ENCODE measurements at places on chromosomes 2 and 18.

GRCh38 chr2:137220438-137220993, 455.2 kb downstream of the THSD7B start:
- DNase-seq, result no peak

- DNase-seq, result no peak
Observed at GRCh38 chr2:16272038-16272788, 331.9 kb downstream of the MYCN start.

GRCh38 chr18:46397174-46397573, 259.8 kb downstream of the LOXHD1 start:
- DNase-seq, result no peak

DNA sequence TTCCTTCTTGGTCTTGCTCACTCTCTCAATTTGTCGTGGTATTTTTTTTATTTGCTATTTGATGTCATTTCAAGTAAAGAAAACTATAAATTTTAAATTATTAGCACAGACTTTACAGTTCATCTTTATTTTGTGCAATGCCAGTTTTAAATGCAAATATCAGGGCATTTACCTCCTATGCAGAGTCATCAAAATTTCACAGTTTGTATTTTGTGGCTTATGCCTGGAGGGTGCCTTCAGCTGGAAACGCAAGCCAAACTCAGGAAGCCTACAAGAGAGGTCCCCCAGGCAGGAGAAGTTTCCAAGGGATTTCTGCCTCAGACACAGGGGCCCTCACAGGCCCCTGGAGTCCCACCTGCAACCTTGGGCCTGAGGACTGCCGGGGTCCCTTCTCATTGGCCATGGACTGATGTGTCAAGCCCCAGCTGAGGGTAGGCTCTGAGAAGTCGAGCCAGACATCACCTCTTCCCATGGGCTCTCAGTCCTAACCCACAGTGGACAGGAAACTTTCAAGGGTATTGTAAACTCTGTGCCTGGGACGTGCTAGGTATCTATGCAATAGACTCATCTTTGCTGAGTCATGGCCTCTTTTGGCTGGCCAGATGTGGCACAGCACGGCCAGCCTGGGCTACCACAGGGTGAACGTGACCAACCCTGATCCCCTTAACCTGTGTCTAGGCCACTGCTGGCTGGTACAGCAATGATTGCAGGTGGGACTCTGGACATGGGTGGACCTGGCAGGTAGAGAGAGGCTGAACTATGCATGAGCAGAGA, 236.5 kb downstream of the CELF4 start:
- DNase-seq, result no peak

DNA sequence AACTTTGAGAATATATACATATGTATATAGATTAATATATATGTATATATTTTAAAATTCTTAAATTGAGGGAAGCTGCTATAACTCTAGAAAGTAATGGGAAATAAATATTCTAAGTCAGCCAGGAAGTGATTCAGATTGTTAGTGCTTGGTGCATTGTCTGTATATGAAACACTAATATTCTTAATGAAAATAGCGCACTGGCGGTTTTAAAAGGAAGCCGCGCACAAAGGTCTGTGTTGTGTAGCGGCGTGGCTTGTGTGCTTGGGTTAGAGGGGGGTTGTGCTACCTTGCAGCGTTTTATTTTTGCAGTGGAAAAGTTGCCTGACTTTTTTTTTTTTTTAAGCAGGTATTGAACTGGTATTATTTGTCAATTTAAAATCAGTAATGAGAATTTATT, 11.3 kb downstream of the TSHZ1 start:
- no peak for DNase-seq

DNA sequence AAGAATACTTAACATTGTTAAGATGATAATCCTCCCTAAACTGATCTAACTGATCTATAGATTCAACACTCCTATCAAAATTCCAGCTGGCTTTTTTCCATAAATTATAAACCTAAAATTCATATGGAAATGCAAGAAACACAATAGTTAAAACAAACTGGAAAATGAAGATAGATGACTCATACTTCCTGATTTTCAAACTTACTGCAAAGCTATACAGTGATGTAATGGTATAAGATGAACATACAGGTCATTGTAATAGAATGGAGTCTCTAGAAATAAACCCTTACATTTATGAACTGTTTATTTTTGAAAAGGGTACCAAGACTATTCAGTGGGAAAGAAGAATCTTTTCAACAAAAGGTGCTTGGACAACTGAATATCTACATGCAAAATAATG, 32.3 kb downstream of the UBXN4 start:
- DNase-seq, result no peak

GRCh38 chr2:26913999-26914658, 56.3 kb upstream of the MAPRE3 start:
- no peak for DNase-seq

GRCh38 chr18:59488899-59489298, 129.8 kb upstream of the LMAN1 start:
- DNase-seq, result no peak

DNA sequence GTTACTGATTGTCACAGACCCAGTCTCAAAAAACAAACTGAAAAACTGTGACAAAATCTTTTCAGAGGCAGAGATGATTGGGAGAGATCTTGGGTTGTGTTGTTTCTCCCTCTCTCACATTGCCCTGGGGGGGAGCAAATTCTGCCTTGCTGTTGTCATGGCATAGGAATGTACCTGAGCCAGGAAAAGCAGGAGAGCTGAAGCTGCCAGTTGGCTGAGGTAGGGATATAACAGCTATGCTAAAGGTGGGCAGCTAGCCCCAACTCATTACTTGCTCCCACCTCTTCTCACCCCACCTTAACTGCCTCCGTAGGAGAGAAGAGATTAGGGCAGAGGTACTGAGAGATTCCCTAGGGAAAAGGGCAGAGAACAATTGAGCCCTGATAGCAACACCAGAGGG, 299.3 kb downstream of the OSR1 start:
- no peak for DNase-seq

DNA sequence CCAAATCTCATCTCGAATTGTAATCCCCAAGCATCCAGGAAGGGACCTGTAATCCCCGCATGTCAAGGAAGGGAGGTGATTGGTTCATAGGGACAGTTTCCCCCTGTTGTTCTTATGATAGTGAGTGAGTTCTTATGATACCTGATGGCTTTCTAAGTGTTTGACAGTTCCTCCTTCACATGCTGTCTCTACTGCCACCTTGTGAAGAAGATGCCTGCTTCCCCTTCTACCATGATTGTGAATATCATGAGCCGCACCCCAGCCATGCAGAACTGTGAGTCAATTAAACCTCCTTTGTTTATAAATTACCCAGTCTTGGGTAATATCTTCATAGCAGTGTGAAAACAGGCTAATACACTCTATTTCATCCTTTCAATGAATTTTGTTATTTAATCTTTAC, 446.7 kb downstream of the RNF144A start:
- no peak for DNase-seq

- no peak for DNase-seq
Observed at GRCh38 chr18:58952858-58953257, 88.2 kb downstream of the ZNF532 start.

DNA sequence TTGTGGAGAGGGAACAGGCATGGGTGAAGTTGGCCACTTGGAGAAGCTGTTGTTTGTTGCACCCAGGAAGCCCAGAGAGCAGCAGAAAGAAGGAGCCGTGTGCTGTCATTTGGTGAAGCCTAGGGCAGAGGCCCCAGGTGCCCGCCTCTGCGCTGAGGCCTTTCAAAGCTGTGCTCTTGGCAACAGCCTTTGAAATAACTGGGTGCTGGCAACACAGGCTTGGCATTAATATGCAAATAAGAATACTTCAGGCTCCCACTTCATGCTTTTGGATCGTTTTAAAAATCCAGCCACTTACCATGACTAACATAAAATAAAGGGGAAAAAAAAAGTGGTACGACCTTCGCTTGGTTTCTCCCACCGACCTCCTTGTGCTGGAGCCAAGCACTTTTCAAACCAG, 41.1 kb downstream of the DHRS9 start:
- no peak for DNase-seq

- DNase-seq, result no peak
Observed at GRCh38 chr2:240499309-240500301, 58.2 kb downstream of the ANKMY1 start.

DNA sequence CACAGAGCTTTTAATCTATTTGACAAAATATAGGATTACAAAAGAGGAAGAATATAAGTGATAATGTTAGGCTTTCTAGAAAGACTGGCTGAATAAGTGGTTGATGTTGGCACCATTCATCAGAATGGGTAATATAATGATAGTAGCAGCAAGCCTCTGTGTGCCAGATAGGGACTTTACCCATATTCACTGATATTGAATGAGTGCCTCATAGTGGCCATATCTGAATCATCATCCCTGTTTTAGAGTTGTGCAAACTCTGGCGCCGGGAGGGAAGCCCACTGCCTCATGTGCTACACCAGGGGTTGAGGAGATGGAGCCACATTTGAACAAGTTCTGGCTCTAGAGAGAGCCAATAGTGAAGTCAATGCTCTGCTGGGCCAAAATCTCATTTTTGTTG, 368.7 kb upstream of the CRIM1 start:
- DNase-seq, result no peak

GRCh38 chr2:198874472-198874858, 583.3 kb downstream of the SATB2 start:
- DNase-seq, result no peak

DNA sequence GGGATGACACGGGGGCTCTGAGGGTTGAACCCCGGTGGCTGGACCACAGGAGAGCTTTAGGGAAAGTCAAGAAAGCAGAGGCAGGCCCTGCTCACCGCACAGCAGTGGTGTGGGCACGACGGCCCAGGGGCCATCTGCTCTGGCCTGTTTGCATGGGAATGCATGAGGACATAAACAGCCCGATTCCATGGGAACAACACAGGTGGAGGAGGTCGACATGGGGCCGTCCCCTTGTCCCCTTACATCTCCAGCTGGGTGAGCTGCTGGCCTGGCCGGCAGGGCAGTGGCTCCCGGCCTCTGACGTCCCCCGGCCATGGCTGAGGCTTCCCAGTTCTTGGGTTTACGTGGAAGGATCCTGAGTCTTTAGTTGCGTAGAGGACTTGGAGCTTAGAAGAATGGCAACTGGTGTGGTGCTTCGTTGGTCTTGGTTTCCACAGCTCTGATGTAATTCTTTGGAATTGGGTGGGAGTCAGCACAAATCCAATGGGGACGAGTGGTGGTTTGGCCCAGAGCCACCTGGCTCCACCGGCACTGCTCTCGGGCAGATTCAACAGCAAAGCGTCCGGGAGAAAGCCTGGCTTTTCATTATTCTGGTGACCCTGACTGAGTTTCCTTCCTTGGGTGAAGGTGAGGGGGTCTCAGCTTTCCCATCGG, 98.3 kb upstream of the HDAC4 start:
- no peak for DNase-seq

GRCh38 chr2:233289648-233290047, 18.0 kb upstream of the SAG start:
- DNase-seq, result no peak

DNA sequence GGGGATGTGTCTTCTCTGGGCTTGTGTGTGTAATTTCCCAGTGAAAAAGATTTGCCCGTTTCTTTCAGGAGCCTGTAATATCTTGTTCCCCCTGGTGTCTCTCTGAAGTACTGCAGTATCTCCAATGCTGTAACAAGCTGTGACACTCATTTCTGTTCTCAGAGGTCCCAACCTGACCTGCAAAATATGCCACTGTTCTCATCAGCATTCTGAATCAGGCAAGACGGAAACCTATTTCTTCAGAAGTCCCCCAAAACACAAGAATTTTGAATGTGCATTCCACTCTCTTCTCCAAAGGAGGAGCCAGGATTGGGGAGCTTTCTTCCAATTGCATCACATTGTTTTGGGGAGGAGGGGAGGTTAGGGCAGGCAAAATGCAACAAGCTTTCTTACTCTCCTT, 77.0 kb upstream of the CNGA3 start:
- DNase-seq, result no peak

DNA sequence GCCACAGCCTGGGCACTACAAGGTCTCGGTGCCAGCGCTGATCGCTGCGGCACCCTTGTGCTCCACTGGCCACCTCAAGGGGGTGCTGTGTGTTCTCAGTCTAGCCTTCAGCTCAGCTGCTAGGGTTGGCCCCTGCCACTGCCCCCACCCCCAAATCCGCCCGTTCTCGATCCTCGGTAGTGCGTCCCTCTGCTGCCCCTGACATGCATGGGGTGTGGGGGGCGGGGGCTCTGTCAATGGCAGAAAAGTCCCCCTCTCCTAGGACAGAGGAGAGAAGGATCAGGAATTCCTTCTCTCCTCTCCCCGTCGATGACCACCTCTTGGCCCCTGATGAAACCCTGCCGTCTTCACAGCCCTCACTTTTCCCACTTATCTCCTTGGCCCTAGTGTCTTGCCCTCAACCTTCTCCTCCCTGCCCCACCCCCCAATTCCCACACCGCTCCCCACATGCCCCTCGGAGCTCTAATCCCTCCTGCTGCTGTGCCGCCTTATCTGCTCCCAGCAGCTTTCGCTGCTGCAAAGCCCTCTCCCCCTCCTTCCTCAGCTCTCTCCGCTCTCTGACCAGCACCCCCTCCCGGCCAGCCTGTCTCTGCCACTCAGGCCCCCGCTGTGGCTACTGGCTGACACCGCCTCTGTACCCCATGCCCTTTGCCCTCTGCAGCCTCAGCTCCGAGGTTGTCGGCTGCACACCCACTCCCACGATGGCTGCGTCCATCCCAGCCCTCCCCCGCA, 4.3 kb upstream of the ASIC4 start:
- peak; percentile 44 for DNase-seq

DNA sequence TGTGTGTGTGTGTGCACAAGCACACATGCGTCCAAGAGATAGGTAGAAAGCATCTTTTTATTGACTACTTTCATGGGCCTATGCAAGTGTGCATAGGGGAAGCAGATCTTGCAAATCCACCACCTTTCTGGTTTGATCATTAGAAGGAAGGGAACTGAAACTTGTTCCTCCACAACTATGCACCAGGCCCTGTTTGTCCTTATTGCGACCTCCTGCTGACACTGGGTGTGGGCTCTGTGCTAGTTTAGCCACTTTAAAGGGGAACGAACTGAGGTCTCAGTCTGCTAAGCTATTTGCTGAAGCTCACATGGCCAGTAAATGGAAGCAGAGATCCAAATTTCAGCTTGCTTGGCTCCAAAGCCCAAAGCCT, 32.1 kb upstream of the INSIG2 start:
- no peak for DNase-seq

GRCh38 chr2:232117413-232117812, 155.9 kb downstream of the DIS3L2 start:
- no peak for DNase-seq

GRCh38 chr2:58042486-58042970, 4.1 kb upstream of the VRK2 start:
- no peak for DNase-seq

DNA sequence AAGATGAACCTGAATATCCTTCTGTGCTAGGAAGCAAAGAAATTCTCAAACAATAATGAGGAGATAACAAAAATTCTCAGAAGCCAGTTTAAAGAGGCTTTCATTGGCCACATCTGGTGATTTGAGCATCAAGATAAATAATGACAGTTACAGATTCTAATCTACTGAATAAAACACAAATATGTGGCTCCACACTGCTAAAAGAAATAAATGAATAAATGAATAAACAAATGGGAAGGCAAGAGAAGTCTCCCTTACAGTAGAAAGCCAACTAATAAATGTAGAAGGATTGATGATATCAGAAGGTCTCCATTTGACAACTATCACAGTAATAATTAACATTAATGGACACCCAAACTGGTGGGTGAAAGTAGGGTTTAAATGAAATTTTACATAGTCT, 54.6 kb upstream of the ADAM23 start:
- no peak for DNase-seq

All from T-helper 9 cell (primary cell).